ENCODE measurements at places on chromosomes 11 and 22.

GRCh38 chr11:47248304-47248663 is 330 bp downstream of the ACP2 start:
- no peak for DNase-seq

DNA sequence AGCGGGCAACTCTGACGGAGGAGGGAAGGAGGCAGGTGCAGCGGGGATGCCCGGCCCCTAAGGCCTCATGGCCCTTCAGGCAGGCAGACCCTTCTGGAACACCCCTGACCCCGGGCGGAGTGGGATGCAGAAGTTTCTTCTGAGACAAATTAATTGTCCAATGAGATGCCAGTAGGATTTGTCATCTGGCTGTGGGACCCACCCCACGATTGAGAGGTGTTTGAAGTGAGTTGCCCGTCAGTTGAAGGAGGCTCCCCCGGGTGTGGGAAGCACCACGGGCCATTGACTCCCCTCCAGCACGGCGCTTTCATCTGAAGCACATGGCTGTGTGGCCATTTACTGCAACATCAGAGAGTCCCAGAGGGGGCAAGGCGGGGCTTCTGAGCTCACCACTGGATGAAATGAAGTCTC is 527.8 kb downstream of the BRD1 start:
- DNase-seq = no peak

GRCh38 chr11:2664376-2664775 is 35.4 kb downstream of the KCNQ1OT1 start:
- DNase-seq = no peak

DNA sequence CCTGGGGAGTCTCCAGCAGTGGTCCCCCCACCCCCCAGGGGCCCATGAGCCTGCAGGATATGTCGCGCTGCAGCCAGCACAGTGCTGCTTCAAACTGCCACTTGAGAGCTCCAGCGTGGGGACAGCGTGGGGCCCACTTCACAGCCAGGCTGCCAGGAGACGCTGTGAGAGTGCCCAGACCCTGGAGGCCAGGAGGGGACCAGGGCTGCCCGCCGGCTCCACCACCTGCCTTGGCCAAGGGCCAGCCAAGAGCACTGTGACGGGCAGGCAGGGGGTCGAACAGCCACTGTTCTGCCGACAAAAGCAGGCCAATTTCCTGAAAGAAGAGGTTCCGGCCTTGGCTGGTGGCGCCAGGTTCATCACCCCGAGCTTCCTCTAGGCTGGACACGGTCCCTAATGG is 60.2 kb downstream of the FLRT1 start:
- DNase-seq = no peak

DNA sequence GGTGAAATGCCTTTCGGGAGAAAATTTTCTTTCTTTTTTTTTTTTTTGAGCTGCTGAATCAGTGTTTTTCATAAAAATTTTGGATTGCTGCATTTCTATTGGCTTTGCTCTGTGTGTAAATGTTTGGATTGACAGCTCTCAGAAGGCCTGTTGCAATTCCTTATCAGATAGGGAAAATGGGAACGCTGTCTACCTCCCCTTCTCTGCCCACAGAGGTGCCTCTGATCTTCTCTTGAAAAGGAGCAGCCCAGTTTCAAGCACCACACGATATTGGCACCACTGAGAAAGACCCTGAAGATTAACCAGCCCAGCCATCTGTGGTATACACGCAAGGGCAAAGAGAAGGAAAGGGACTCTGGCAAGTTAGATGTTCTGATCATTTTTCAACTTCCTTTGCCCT is 1272.2 kb downstream of the LRRC4C start:
- no peak for DNase-seq

All from stimulated activated CD8-positive, alpha-beta memory T cell treated with anti-CD3 and anti-CD28 coated beads, Interleukin-15, amount 100 ng/mL, for 4 hours (primary cell).